ENCODE measurements at places on chromosomes 16 and 17.
A peak's percentile ranks its signal among the peaks of the same experiment; 100 is the strongest.

DNA sequence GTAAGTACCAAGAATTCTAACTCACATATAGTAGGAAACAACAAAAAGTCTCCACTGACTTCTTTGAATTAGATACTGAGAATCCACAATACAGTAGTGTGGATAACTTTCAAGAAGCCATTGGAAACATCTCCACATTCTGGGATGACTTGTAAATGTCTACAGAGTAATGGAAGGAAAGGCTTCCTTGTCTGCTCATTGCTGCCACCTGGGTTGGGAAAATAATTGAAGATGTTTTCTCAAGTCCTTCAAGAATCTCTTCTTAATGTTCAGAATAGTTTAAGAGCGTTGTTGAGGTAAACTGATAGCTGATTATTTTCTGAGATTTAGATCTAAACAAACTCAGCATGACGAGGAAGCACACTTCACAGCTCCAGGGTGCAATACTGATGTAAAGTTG lies 14.0 kb downstream of the CPSF4L start:
- no peak for DNase-seq

- DNase-seq = no peak
Measured at GRCh38 chr16:2278272-2278608, 10.3 kb upstream of the RNPS1 start.

DNA sequence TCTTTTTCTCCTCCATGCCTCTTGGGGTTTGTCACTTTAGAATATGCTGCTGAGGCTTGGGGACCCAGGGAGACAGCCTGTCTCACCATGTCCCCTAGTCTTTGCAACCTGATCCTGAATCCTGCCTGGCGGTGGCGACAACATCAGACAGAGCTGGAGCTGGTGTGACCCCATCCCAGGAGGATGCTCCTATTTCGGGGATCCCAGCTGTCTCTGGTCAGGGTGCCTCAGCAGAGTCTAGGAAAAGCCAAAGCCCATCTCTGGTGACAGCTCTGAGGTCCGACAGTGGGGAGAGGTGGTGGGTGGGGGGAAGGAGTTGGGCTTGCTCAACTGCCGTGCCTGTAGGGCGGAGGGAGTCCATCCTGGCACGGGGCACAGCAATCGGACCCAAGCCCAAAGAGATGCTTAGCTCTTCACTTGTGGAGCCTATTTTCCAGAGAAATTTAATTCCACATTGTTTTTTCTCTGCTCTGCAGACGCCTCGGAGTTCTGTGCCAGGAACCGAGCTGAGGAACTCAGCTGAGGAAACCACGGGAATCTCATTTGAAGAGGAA lies 10.3 kb upstream of the TNS4 start:
- no peak for DNase-seq

DNA sequence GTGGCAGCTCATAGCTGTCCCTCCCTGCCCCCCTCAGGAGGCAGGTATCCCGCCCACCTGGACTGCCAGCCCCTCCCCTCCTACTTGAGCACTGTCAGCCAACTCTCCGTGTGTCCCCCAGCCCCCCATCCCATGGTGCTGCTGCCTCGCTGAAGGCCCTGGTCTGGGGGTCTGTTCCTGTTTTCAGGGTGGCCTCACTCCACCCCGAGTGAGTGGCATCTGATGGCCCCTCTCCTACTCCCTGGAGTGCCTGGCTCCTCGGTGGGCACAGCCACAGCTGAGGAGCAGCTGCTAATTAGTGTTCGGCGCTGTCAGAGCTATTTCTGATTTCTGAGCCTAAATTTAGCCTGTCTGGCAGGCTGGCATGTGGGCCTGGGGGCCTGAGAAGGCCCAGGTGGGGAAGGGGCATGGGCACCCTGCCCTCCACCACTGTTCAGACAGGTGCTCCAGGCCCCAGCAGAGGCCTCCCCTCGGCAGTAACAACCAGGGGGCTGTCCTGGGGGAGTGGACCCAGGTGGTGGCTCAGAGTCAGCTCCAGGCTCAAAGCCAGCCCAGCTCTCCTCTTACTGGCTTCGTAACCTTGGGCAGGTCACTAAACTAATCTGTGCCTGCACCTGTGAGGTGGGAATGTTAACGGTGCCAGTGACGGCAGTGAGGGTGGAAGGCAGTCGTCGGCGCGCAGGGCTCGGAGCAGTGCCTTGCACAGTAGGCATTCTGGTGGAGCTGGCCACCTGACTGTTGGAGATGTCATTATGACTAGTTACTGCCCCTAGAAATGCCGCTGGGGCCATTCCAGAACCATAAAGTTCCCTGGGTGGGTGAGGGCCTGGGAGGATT lies 6.5 kb downstream of the FMNL1 start:
- no peak for DNase-seq

DNA sequence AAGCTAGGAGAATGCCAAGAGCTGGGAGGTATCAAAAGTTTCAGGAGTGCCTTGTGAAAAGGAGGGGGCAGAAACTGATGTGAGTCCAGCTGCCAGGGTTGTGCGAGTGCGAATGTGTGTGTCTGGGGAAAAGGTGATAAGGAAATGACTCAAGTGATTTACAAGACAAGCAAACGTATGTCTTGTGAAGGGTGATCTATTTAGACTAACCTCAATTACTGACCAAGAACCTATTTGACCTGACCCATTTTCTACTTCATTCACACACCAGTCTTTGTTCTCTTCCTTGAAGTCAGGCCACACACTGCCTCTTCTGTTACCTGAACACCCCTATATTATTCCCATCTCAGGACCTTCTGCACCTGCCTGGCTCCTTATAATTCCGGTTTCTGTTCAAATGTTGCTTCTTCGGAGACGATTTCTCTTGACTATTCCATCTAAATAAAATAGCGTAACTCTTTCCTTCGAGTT lies 1.0 kb downstream of the GDE1 start:
- DNase-seq = no peak

GRCh38 chr17:49779739-49780231 lies 8.7 kb upstream of the KAT7 start:
- DNase-seq = no peak

GRCh38 chr16:4244254-4245076 lies 2.6 kb upstream of the SRL start:
- DNase-seq = no peak

DNA sequence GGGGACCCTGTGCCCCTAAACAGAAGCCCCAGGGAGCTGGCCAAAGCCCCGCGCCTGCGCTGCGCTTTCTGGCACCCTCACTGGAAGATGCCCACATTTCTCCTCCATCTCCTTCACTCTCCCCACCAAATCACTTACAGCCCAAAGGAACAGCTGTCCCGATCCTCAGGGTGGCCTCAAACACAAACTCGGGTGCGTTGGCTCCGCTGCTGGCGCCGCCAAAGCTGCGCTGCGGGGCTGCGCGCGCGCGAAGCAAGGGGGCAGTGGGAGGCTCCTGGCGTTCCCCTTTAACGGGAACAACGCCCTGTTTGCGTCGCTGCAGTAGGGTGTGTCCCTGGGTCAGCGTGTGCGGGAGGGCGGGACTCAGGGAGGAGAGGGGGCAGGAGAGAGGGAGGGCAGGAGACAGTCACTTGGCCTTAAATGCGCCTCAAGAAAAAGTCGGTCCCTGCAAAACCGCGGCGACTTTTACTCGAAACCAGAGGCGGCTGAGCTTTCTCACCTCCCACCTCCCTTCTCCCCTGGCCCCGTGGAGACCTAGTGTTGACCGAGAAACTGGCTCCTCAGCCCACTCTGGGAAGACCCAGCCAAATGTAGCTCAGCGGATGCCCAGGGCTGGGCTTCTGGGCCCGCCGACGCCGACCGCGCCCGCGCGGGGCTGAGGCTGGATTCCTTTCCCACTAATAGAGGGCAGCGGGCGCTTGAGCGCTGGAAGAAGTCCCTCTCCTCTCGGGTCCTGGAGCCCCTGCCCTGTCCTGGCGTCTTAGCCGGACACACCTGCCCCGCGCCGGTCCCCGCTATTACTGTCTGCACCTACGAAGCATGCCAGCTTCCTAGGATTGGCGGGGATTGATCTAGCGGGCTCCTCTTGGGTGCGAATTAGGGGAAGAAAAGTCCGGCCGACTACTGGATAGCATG lies 2.6 kb downstream of the PMP22 start:
- DNase-seq = no peak

DNA sequence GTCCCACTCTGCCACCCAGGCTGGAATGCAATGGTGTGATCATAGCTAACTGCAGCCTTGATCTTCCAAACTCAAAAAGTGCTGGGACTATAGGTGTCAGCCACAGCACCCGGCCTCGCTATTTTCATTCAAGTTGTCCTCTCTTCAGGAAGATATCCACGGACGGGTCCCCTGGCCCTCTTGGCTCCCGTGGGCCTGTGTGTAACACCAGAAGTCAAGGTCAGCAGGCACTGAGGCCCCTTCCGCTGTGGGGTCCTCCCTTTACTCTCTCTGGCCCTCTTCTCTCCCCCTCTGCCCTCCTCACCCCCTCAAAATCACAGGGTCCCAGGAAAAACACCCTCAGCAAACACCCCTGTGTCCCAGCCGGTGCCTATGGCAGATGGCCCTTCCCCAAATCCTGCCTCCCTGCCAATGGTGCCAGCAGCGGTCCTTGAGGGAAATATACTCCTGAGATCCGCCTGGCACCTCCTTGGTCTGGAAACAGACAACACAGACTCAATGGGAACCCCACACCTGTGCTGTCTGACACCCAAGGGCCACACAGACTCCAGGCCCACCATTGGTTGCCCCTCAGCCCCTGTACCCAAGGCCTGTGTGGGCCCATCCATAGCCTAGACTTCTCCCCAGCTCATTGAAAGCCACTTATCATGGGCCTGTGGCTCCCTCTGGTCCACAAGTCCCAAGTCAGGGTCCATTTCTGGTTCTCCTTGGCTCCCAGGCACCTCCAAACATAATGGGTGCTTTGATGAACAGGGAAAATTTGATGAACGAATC lies 221.5 kb downstream of the ZNF423 start:
- DNase-seq = no peak

DNA sequence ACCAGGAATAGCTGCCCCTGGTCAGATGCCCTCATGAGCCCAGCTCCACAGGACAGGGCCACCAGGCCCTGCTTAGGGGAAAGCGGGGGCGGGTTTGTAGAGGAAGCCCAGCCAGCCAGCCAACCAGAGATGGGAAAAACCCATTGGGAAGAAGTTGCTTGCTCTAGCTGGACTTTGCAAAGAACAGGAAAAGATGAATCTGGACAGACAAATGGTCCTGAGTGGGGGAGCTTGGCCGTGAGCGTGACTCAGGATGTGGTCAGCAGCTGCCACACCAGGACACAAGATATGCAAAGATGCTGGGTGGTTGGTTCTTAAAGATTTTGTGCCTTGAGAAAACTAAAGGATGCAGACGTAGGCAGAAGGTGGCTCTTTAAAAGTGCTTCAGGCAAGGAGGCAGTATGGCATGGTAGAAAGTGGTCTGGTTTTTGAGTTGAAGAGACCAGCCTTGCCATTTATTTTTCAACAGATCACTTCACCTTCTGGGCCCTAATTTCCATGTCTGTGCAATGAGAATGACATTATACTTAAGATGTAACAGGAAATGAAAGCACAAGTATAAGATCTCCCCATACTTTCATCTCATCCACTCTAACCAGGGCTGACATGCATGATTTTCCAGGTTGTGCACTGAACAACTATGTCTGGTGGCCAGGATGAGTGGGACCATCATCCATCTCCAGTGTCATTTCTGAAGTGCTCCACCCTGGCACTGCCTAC lies 27.8 kb upstream of the HEATR6 start:
- no peak for DNase-seq

DNA sequence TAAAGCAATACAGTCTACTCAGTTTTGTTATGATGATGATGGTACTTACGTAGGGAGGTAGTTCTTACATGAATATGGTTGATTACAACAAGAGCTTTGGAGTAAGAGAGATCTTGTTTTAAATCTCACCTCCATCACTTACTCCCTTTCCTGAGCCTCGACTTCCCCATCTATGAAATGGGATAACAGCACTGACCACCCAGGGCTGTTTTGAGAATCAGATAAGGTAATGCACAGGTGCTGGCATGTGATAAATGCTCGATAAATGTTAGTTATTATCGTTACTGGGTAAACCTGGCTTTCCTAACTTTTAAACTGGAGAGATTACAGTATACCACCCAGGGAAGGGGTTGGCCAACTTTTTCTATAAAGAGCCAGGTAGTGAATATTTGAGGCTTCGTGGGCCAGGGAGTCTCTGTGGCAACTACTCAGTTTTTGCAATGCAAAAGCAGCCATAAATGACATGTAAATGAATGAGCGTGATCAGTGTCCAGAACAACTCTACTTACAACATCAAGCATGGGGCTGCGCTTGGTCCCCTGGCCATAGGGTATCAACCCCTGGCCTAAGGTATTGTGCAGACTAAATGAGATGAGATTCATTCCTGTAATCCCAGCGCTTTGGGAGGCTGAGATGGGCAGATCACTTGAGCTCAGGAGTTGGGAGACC lies 73.7 kb downstream of the BMERB1 start:
- DNase-seq = no peak

GRCh38 chr17:6471531-6472465 lies 27.5 kb downstream of the PIMREG start:
- DNase-seq = no peak

DNA sequence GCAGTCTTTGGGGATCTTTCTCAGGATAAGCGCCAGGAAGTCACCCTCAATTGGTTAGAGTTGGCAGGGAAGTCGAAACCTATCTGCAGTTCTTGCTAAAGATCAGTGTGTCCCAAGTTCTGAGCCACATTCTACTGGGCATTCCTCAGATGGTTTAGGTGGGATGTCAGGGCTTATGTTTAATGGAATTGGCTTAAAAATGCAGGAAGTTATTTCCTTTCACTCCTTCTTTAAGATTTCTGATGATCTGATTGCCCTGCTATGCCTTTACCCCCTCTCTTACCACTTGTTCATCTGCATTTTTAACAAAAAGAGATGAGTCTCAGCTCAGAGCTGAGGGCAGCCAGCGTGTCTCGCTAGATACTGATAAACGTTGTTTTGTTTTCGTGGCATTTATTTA lies 30.8 kb downstream of the FOXL1 start:
- no peak for DNase-seq

- DNase-seq = peak; percentile 57
Measured at GRCh38 chr17:7383742-7384488, 3.0 kb downstream of the TNK1 start.

- no peak for DNase-seq
Measured at GRCh38 chr16:10892782-10893318, 15.8 kb downstream of the CIITA start.

DNA sequence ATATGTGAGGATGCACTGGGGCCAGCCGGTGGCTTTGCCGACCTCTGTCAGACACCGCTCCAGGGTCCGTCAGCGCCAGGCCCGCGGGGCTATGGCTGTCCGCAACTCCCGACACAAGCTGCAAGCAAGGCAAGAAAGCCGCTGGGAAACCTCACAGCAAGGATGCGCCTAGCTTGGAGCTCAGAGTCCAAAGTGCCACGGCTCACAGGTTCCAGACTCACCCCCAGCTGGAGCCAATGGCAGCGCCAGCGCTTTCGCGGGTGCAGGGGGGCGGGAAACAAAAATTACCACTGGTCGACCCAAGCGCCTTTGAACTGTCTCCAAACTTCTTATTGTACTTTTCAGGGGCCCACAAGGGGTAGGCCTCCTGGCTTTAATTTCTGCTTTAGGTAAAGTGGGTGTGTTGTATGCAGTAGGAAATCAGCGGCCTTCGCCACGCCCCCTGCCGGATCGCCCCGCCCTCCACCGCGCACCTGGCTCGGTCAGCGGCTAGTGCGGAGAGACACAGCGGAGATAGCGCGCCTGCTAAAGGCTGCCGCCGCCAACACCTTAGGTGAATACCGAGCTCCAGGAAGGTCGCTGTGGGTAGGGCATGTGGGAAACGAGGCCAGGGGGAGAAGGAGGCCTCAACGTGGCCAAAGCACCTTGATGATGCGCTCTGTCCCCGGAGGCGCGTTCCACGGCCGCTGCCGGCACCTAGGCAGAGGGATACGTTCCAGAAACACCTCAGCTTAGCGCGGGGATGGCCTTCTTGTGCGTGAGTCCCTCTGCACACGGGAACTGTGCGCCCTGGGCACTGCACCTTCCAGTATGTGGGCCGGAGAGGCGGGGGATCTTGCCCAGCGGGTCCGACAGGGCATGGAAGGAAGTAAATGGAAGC lies 61.0 kb upstream of the RBL2 start:
- peak; percentile 71 for DNase-seq

All from activated T-helper 1 cell treated with anti-CD3 and anti-CD28 coated beads, Interleukin-2, amount 50 U/mL, for 16 hours (primary cell).